ENCODE measurements at places on chromosomes 5 and 9.

- DNase-seq: no peak
Observed at GRCh38 chr5:31563216-31563615, 31.1 kb downstream of the C5orf22 start.

- no peak for DNase-seq
Observed at GRCh38 chr9:92563116-92564100, 27.6 kb upstream of the ECM2 start.

- no peak for DNase-seq
Observed at GRCh38 chr9:134286471-134287245, 39.6 kb upstream of the RXRA start.

DNA sequence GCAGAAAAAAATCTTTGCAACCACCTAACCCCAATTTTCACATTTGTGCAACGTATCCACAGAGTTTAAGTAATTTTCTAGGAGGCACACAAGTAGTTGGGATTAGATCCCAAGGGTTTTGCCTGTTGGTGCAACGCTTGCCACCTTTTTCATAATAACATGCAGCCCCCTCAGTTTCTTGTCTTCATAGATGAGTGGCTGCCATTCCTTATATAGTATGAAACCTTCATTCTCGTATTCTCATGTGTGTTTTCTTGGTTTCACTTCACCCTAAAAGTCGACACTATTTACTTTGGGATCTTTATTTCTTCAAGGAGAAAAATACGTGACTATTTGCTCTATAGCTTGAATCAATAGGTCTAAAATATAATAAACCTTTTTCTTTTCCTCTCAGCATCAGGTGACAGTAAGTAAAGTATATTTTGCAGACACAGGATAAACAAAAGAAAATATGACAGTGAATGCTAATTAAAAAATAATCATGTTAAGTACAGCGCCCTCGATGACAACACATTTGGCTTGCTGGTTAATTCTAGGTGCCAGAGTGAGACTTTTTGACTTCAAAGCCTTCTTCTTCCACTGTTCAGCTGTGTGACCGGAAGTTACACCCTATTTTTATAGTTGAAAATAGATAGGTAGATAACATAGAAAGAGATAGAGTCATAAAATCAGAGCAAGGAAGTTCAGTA lies 342.8 kb upstream of the CCNG1 start:
- DNase-seq: no peak

DNA sequence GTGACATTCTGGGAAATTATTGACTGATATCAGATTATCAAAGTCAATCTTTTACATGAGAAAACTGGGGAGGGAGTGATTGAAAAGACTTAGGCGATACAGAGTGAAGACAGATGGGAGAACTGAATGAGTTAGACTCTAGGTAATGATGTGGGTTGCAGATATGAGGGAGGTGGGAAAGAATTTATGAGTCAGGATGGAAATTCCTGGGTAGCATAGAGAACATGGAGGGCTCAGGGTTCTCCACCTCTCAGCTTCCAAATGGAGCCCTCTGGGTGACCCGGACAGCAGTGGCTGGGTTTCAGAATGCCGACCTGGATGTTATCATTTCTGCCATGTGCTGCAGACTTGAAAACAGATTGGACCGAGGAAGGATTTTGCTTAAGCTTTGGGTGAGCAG lies 75.4 kb upstream of the SHB start:
- DNase-seq: no peak

DNA sequence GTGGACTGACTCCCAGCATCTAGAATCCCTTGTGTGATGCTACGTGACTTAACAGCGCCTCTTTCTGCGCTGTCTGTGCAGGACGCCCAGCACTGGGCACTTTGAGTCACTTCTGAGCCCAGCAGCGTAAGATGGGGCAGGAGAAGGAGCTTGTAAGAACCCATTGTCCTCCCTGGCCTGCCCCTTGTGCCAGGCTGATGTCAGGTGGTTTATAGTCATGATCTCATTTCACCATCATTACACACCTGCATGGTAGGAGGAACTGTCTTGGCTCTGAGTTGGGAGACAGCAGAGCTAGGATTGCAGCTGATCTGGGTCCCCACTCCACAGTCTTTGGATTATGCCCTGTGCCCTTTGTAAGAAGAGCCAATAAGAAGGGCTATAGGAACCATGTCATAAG lies 12.2 kb downstream of the ERGIC1 start:
- no peak for DNase-seq

GRCh38 chr9:110729641-110730040 lies 61.0 kb downstream of the MUSK start:
- DNase-seq: no peak

DNA sequence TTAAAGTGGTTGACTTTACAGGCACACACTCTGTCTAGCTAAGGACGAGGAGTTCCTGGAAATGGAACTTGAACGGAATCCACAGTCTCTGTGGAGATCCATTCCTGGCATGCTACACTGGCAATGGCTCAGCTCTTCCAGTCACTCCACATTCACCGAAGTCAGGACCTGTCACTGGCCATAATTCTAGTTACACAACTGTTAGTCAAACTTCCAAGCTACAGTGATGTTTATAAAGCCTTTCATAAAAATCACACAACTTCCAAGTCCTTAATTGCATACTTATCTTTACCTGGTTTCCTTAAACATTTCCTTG lies 15.7 kb downstream of the CDC14B start:
- DNase-seq: no peak

GRCh38 chr5:43141211-43141610 lies 20.5 kb downstream of the ZNF131 start:
- DNase-seq: no peak

DNA sequence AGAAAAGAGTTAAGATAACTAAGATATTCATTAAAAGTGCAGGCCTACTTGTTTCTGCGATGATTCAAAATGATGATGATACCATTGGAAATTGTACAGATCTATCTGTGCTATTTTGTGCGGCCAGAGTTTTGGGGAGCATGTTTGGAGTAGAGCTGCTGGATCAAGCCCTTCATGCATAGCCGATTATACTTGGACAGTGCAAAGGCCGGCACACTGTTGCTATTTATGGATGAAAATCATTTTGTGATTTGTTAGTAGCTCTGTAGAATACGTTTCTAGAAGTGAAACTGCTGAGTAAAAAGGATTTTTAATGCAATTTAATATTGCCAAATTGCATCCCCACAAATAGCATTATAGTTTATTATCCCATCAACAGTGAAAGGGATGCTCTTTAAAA lies 82.1 kb upstream of the NMUR2 start:
- DNase-seq: no peak

DNA sequence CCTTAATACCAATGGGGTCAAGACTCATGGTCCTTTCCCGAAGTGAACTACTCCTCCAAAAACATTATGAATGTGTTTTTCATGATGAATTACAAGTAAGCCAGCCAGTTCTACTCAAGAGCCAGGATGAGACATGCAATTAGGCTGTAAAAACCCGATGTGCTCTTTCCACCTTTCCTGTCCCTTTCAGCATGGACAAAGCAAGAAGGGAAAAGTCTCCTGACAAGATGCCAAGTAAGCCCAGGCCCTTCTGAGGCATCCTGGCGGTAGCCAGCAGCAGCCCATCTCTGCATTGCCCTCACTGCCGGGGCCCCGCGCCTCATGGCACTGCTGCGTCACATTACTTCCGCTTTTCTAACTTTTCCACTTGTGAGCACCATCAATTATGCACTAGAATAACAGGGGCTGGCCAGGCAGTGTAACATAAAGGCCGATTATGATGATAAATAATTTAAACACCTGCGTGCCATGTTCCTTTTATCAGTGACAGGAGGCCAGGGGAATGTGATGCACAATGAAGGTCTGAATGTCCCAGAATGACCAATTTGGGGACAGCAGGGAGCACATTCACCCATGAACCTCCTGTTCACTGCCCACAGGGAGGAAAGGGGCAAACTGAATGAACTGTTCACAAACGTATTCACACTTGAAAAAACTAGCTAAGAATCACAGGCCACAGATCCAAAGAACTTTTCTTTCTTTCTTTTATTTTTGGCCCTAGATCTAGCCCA lies 37.4 kb downstream of the EFNA5 start:
- no peak for DNase-seq

- no peak for DNase-seq
Observed at GRCh38 chr5:7794823-7795222, 56.1 kb downstream of the CFAP90 start.

DNA sequence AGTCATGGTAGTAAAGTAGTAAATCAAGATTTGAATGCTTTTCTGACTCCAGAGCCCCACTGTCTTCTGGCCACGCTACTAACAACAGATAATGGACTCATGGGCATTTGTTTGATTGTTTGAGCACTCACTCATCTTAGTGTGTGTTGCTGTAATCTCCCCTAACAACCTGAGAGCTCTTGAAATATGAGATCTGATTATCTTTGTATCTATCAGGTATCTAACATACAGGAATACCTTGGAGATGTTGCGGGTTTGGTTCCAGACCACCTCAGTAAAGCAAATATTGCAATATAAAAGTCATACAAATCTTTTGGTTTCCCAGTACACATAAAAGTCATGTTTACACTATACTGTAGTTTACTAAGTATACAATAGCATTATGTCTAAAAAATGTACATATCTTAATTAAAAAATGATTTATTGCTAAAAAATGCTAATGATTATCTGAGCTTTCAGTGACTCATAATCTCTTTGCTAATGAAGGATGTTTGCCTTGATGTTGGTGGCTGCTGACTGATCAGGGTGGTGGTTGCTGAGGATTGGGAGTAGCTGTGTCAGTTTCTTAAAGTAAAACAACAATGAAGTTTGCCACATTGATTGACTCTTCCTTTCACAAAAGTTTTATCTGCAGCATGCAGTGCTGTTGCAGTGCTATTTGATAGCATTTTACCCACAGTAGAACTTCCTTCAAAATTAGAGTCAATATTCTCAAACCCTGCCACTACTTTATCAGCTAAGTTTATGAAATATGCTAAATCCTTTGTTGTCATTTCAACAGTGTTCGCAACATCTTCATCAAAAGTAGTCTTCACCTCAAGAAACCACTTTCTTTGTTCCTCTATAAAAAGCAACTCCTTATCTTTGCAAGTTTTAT lies 92.2 kb downstream of the ZNF462 start:
- no peak for DNase-seq

DNA sequence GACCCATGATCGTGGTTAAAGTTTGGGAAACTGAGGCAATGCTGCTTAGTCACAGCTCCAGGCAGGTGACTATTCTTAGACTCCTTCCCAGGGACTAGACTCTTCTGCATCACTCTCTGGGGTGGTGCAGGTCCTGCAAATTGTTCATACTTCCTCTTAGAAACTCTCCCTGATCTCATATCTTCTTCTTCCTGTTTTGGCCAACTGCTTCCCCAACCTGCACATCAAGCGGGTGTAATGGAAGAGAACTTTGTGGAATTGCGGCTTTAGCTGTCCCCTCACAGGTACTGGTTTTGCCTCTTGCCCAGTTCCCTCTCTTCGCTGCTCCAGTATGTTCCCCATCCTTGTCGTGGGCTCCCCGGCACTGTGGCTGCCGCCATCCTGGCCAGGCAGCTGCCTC lies 111.5 kb upstream of the CTSL start:
- DNase-seq: no peak

GRCh38 chr9:127974001-127974768 lies 6.6 kb downstream of the EEIG1 start:
- no peak for DNase-seq

Data from stimulated activated CD8-positive, alpha-beta memory T cell treated with anti-CD3 and anti-CD28 coated beads, Interleukin-15, amount 100 ng/mL, for 24 hours (primary cell).